ENCODE measurements at places on chromosomes 7 and 10. TPM values are rescaled to one million over a fixed set of nuclear protein-coding genes. Genes with fewer than 3 reads are reported as not detected.

Gene TAS2R40
- total RNA-seq = not detected

Gene PTPRN2
- total RNA-seq = 2.7 TPM

Gene GIGYF1
- 48.7 TPM for total RNA-seq

Gene MMP21
- total RNA-seq = not detected

Gene CCDC126
- 7.3 TPM for total RNA-seq

Gene MTPN
- 168 TPM for total RNA-seq

Gene NPY
- total RNA-seq = not detected

Gene COBL
- not detected for total RNA-seq

Gene PPP1R17
- total RNA-seq = not detected

Gene VWDE
- 3.2 TPM for total RNA-seq

Gene IGFBP3
- 4.1 TPM for total RNA-seq

Gene TM9SF3
- total RNA-seq = 73.5 TPM

Gene MMD2
- total RNA-seq = not detected

Gene ABI1
- 65.2 TPM for total RNA-seq

Gene CYP3A4
- not detected for total RNA-seq

Gene URGCP
- 27.1 TPM for total RNA-seq

Gene MTERF1
- total RNA-seq = 18.4 TPM

Gene ADCY1
- total RNA-seq = 0.99 TPM

Gene RAB19
- 7.2 TPM for total RNA-seq

Gene SHH
- total RNA-seq = not detected

Gene KMT2E
- 98.5 TPM for total RNA-seq

Gene AKR1C8
- 0.50 TPM for total RNA-seq

Gene TMEM72
- total RNA-seq = not detected

Gene OGDHL
- total RNA-seq = not detected

Gene MOGAT3
- not detected for total RNA-seq

Gene LOXL4
- not detected for total RNA-seq

Gene SPDYE6
- not detected for total RNA-seq

Gene ZNF786
- 8.1 TPM for total RNA-seq

Gene SPDYE2
- not detected for total RNA-seq

Gene ZNF488
- not detected for total RNA-seq

All from activated CD4-positive, alpha-beta T cell treated with anti-CD3 and anti-CD28 coated beads, Interleukin-2, amount 10 ng/mL, durations not matched to agents 7 days and 5 days (primary cell).